Activated CD4-positive, alpha-beta T cell treated with anti-CD3 and anti-CD28 coated beads, Interleukin-2, amount 50 U/mL, for 48 hours (primary cell): ENCODE measurements at places on chromosomes 12 and 14.

DNA sequence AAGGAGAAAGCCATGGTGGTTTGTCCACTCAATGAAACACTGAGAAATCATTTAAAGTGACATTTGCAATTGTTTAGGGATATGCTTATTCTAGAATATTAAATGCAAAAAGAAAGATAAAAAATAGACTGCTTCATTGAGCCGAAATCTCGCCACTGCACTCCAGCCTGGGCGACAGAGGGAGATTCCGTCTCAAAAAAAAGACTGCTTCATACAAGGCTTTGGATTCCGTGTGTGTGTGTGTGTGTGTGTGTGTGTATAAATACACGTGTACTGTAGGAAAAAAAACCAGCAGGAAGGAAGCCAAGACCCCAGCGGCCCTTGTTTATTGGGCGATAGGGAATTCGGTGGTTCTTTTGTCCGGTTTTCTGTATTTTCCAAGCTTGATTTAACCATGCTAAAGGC lies 3.2 kb upstream of the ZNF839 start:
- no peak for DNase-seq

DNA sequence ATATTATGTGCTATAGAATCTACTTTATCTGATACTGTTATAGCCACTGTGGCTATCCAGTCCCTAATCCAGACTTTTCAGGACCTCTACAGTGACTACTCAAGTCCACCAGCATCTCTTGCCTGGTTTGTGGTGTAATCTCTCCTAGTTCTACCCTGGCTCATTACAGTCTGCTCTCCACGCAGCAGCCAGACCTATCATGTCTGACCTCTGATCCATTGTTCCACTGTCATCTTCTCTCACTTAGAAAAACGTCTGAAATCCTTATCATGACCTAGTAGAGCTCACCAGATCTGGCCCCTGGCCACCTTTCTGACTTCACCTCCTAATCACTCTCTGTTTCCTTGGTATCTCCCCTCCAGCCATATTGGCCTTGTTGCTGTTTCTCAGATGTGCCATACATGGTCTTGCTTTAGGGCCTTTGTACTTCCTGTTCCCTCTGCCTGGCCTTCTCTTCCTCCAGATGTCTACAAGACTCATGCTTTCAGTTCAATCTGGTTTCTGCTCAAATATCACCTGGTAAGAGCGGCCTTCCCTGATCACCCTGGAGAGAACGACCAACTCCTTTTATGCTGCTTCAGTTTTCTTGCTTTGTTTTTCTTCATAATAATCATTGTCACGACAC lies 475.5 kb downstream of the AACS start:
- no peak for DNase-seq

- DNase-seq, result no peak
Measured at GRCh38 chr12:64229796-64230195, 7.7 kb upstream of the KICS2 start.

- DNase-seq, result no peak
Measured at GRCh38 chr14:76123426-76124225, 28.1 kb upstream of the GPATCH2L start.

GRCh38 chr12:58171914-58172313 lies 230.5 kb downstream of the ATP23 start:
- DNase-seq, result no peak

DNA sequence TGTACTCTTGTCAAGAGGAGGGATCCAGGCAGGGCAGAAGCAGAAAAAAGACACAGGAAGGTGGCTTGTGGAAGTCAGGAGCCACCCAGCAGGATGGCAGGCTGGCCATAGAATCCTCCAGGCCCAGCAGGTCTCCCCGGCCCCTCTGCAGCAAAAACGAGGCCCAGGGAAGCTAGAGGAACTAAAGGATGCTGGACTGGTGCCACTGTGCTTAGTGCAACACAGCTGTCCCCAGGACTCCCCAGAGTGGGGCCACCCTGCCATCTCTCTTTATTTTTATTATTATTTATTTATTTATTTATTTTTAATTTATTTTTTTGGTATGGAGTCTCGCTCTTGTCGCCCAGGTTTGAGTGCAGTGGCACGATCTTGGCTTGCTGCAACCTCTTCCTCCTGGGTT lies 54.1 kb downstream of the PITPNM2 start:
- no peak for DNase-seq

DNA sequence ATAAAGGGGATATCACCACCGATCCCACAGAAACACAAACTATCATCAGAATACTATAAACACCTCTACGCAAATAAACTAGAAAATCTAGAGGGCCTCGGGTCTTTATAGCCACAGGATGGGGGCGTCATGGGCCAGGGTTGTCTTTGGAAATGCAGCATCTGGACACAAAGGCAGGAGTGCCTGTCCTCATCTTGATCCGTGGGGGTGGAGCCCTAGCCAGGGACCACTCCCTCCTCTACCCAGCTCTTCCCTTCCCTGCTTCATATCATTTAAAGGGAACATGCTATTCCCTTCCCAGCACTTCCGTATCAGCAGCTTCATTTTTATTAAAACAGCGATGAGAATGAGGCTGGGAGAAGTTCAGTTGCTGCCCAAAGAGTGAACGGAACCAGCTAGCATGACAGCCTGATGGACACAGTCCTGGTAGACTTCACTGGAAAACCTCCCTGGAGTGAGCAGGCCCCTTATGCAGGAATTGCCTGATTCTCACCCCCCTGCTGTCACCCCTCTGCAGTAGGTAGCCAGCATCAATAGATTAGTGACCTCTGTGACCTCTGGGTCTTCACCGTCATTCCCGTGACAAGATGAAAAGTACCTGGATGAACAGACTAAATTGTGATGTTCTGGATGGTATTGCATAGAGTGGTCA lies 251.4 kb upstream of the RGS6 start:
- no peak for DNase-seq

- DNase-seq, result no peak
Measured at GRCh38 chr14:81533212-81533535, 479 bp downstream of the SEL1L start.

DNA sequence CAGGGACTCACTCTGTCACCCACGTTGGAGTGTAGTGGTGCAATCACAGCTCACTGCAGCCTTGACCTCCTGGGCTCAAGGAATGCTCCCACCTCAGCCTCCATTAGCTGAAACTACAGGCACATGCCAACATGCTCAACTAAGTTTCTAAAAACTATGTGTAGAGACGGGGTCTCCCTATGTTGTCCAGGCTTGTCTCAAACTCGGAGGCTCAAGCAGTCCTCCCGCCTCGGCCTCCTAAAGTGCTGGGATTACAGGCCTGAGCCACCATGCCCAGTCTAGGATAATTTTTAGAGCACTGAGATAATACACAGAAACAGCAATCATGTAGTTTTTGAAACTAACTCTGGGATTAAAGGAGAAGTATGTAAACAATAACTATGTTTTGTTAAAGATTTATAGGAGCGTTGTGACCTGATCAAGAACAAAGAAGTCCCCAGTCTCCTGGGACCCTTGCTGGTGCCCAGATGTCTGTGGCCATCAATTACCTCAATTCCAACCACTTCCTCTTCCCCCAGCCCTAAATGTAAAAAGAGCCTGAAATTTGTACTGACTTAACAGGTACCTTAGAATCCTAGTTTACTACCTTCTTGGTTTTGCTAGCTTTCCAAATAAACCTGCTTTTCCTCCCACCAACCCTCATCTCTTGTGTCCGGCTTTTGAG lies 28.9 kb upstream of the EGLN3 start:
- DNase-seq, result no peak

DNA sequence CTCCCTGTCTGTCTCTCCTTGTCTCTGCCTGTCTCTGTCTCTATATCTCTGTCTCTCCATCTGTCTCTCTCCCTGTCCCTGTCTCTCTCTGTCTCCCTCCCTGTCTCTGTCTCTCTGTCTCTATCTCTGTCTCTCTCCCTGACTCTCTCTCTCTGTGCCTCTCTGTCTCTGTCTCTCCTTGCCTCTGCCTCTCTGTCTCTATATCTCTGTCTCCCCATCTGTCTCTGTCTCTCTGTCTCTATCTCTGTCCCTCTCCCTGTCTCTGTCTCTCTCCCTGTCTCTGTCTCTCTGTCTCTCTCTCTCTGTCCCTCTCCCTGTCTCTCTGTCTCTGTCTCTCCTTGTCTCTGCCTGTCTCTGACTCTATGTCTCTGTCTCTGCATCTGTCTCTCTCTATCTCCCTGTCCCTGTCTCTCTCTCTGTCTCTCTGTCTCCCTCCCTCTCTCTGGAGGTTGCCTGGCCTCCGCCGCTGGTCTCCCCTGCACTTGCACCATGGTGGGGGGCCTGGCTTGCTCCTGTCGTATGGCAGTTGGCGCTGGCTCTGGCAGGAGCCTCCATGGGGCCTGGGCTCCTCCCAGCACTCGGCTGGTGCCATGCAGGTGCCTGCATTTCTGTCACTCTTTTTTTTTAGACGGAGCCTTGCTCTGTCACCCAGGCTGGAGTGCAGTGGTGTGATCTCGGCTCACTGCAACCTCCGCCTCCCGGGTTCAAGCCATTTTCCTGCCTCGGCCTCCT lies 28.3 kb downstream of the MMP17 start:
- DNase-seq, result no peak

DNA sequence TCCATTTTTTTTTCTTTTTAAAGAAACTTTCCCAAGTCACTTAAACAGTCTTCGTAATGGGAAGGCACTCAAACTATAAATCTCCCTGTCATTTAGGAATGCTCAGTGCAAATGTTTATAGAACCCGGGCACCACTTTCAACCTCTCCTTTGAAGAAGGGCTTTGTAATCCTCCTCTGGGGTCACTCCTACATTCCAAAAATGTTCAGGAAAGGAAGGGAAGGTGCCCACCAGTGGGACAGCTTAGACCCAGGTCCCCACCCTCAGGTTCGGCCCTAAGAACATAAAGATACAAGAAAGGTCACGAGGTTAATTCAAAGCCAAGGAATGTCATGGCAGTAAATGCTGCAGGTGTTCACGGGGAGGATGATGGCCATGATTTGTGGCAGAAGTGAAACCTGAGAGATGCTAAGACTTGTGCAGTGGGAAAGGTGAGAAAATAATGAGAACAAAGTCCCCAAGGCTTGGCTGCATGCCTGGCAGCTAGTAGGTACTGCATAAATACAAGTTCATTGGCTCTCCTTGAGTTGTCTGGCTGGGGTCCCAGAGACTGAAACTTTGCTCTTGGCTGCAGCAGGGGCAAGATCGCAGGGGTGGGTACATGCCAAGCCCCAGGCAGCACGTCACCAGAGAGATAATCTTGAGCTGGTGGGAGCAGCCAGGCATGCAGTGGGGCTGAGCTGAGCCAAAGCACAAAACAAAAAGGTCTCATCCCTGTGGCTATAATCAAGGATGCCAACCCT lies 21.1 kb downstream of the KRT18 start:
- no peak for DNase-seq

- no peak for DNase-seq
Measured at GRCh38 chr12:3571323-3571722, 80.3 kb downstream of the PRMT8 start.

- DNase-seq, result no peak
Measured at GRCh38 chr12:96408993-96409392, 8.8 kb upstream of the CDK17 start.

GRCh38 chr14:102097441-102098135 lies 10.7 kb upstream of the HSP90AA1 start:
- no peak for DNase-seq

- no peak for DNase-seq
Measured at GRCh38 chr12:79691511-79692248, 916 bp upstream of the PAWR start.

DNA sequence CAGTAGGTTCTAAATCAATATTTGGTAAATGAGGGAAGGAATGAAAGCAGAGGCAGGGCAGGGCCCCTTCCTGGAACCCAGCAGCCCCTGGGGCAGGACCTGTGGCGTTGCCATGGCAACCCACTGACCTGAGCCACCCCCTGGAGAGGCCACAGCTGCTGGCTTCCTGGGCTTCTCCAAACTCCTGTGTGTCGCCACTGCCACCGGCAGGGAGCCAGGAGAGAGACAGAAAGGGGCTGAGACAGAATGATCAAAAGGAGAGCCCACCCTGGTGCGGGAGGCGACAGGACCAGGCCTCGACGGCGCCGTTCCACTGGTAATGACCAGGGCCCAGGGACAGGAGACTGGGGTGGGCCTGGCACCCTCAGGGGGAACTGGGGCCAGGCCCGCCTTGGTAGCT lies 18.2 kb downstream of the RFX4 start:
- no peak for DNase-seq

DNA sequence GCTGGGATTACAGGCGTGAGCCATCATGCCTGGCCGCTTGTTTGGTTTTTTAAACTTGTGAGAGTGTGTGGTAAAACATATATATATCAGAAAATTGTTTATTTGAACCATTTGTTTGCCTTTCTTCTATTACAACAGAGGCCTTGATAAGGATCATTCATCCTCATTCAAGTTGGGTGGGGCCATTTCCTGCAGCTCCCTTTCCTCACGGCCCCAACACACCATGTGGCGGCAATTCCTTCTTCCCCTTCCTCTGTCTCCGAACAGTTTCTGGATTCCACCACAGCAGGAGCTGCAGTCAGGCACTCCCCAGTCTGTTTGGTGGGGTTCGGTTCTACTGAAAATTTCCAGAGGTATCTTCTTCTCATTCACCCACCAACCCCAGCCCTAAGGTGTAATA lies 42.0 kb upstream of the RASSF3 start:
- no peak for DNase-seq

DNA sequence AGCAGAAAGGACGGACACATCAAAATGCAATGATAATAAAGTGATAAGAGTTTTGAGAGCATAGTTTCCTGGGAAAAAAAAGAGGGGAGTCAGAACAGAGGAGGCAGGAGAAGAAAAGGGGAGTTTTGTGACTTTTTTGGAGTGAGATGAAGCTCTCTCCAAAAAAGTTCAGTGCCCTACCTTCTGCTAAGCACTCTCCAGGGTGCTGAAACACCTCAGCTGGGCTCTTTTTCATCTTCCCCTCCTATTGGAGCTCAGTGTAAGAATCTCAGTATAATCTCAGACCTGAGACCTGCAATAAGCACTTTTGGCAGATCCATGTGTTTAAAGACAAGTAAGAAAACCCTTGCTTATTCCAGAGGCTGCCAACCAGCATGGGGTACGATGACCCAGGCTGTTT lies 58.9 kb upstream of the SRRM4 start:
- no peak for DNase-seq

DNA sequence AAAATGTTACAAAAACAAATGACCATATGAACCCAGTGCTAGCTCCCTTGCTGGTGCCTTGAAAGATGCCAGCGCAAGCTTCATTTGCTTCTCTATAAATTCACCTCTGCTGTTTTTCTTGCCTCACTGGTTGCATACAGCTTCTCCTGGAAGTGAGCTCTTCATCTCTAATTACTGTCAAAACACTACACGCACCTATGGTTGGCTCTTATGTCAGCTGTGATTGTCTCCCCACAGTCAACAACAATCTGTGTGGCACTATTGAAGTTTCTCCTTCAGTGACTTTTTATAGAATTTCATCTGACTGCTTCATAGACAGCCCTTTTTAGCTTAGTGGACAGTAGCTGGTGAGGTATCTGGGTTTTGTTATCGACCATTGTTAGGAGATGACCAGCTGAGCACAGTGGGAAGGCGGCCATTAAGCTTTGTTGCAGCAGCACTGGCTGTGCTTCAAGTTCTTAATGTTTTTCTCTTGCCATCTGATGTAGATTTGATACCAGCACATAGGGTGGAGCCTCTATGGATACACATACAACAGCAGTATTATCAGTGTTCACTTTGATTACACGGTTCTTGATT lies 131.8 kb downstream of the KITLG start:
- no peak for DNase-seq

DNA sequence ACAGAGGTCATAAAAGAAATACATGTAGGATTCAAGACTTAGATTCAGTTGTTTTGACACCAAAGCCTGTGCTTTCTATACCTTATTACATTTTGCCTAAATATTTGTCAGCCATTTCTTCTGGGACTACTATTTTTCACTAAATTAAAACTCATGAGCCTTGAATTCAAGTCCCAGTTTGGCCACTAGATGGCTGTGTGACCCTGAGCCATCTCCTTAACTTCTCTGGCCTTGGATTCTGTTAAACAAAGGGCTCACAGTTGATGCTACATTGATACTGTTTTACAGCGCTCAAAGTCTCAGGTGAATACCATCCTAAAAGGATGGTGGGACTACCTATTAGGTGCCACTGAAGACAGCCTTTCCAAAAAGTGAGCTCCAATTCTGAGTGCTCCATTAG lies 39.6 kb upstream of the CCDC198 start:
- peak; percentile 5 for DNase-seq
